ENCODE measurements at places on chromosomes 12 and 14.

- DNase-seq = no peak
Measured at GRCh38 chr14:29148221-29148620, 381.6 kb downstream of the FOXG1 start.

DNA sequence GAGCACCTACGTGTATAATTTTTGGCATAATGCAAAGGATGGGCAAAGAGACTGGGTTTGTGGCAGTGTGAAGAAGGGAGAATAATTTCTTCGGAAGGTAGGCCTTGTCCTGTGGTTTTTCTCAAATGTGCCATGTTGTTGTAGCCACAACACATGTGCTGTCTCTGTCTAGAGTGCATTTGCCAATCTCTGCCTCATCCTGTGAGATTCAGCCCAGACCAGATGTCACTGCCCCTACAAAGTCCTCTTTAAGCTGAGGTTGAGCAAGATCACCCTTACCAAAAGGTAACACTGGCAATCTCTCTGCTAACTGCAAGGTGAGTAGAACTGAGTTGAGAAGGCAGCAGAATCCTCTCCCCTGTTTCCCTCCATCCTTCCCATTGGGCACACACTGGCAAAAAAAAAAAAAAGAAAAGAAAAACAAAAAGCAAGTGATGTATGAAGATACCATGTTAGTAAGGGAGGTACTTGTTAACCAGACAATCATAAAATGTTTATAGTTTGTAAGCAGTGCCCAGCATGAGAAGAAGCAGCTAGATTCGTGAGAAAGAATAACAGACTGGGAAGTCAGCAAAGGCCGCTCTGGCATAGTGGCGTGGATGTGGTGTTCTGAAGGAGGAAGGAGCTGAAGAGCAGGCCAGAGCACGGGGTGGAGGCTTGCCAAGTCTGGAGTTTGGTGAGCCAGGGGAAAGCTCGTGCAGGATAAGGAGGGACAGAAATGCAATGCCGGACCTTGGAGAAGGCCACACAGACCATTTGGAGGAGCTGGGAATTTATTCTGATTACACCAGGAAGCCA is 18.9 kb downstream of the DYRK2 start:
- no peak for DNase-seq

DNA sequence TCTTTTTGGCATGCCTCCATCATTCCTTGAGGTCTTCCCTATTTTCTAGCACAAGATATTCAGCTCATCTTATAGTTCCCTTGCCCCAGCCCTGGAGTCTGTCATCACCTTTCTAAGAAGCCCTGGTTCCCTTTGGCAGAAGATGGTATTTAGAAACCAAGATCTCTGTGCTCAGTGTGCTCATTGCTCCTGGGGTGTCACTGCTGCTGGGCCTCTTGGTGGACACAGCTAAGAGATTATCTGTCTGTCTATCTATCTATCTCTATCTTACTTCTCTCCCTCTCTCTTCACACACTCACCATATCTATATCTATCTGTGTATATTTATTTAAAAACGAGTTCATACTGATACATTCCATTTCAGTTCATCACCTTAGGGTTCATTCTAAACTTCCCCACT is 67.2 kb downstream of the DAO start:
- no peak for DNase-seq

GRCh38 chr12:128571906-128572810 is 251.6 kb downstream of the SLC15A4 start:
- no peak for DNase-seq

- DNase-seq = no peak
Measured at GRCh38 chr14:97218691-97219430, 421.7 kb downstream of the VRK1 start.

DNA sequence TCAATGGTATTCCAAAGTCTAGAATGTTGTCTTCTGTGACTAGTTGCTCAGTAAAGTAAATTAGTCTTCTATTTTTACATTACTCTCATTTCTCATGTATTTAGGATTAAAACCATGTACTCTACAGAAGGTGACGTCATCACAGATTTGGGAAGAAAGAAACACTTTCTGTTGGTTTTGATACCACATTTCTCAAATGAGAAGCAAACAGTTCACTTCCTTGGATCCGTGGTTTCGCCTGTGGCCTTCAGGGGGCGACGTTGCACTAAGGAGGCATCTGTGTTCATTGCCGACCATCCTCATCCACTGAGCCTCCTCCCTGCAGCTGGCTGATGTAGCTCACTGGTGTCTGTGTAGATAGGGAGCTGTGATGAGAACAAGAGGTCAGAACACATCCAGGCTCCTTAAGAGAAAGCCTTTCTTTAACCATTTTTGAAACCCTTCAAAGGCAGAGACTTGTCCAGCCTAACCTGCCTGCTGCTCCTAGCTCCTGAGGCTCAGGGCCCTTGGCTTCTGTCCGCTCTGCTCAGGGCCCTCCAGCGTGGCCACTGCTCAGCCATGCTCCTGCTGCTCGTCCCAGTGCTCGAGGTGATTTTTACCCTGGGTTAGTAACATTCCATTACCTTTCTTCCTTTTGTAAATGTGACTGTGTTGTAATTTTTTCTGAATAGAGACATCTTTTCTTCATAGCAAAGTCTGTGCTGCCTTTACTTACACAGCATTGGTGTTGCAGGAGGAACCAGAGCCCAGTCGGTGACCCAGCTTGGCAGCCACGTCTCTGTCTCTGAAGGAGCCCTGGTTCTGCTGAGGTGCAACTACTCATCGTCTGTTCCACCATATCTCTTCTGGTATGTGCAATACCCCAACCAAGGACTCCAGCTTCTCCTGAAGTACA is 220.6 kb upstream of the OR4E1 start:
- DNase-seq = no peak

DNA sequence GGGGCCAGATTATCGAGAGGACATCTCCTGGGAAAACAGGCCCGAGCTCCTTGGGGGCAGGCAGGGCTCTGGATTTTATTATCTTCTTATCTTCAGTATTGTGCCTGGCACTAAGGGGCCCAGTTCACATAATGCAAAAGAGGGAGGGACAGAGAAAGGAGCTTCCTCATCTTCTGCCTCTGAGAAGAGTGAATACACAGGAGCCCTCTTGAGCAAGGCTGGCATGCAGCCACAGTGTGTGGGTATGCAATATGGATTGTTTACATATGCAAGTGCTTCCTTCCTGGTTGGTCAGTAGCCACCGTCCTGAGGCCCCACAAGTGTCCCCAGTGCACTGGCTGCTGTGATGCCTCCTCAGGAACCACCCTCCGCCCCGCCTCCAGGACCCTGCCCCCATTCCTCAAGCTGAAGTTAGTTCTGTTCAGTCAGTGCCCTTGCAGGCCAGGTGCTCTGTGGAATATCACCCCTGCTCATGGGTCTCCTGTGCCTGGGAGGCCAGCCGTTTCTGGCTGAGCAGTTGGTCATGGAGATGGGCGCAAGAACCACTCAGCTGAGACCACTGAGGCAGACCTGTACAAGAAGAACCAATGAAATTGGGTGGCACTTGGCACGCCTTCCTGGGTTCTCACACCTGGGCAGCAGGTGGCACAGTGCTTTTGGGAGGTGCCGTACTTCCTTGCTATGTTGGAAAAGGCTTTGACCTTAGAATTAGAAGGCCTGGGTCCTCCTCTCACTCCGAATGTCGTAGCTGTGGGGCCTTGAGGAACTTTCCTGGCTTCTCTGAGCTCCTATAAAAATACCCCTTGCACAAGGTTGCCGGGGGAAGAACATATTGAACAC is 35.1 kb upstream of the ACTN1 start:
- DNase-seq = peak; percentile 13

- no peak for DNase-seq
Measured at GRCh38 chr12:21828136-21828775, 53.8 kb upstream of the KCNJ8 start.

- peak; percentile 18 for DNase-seq
Measured at GRCh38 chr12:50537538-50537919, 32.7 kb downstream of the DIP2B start.

DNA sequence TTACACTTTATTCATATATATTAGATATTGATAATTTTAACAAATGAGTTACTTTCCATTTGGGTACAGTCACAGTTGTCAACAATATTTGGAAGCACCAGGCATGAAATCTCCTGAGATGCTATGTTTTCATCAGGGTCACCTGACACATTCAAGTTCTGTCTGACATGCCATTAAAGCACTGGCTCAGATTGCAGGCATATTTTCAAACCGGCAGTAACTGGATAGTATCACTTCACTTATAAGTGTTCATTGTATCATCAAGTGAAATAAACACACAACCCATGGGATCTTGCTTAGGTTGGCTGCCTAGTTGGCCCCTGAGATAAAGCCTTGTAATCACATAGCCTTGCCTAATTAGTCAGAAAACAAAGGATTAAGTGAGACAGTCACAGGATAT is 4.8 kb downstream of the IFNG start:
- no peak for DNase-seq

DNA sequence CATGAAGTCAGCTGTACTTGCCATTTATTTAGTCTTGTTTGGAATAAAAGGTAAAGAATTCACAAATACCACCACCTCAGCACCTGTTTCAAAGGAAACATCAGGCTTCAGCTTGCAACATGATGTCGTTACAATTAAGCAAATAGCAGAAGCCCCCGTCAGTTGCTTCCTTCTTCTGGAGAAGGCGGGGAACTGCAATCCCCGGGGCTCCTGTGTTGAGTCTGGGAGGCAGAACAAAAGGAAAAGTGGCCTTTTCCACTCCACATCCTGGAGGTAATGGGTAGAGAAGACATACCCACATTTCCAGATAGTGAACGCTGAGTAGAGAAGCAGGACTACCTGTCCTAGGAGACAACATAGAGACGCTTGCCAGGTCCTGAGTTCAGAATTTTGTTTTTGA is 92.8 kb downstream of the DNAH10 start:
- no peak for DNase-seq

DNA sequence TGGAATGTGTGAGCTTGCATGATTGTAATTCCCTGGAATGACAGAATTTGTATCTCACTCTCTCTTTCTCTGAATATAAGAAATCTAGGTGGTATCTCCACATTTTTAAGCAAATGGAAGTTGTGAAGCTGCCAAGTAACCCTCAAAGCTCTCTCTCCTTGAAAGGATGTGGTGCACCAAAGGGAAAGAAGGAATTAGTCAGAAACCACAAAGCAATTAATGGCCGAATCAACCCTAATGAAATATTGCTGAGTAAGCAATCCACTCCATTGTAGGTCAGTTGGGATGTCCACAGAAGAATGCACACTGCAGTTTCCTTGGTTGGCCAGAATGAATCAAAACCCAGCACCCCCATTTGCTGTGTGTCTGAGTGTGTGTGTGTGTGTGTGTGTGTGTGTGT is 153.5 kb downstream of the KCNA5 start:
- DNase-seq = no peak

- DNase-seq = peak; percentile 88
Measured at GRCh38 chr14:81164167-81164774, 56.5 kb downstream of the GTF2A1 start.

DNA sequence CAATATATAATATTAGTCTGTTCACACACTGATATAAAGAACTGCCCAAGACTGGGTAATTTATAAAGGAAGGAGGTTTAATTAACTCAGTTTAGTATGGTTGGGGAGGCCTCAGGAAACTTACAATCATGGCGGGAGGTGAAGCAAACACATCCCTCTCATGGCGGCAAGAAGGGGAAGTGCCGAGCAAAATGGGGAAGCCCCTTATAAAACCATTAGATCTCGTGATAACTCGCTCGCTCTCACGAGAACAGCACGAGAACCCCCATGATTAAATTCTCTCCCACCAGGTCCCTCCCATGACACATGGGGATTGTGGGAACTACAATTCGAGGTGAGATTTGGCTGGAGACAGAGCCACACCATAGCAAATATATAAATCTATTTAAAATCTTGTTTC is 269.8 kb downstream of the ATP23 start:
- DNase-seq = no peak

GRCh38 chr12:114774197-114774596 is 90.2 kb upstream of the TBX3 start:
- DNase-seq = no peak

GRCh38 chr12:38151991-38152700 is 164.4 kb upstream of the ALG10B start:
- DNase-seq = no peak

GRCh38 chr12:63396135-63396534 is 245.1 kb upstream of the AVPR1A start:
- DNase-seq = no peak

DNA sequence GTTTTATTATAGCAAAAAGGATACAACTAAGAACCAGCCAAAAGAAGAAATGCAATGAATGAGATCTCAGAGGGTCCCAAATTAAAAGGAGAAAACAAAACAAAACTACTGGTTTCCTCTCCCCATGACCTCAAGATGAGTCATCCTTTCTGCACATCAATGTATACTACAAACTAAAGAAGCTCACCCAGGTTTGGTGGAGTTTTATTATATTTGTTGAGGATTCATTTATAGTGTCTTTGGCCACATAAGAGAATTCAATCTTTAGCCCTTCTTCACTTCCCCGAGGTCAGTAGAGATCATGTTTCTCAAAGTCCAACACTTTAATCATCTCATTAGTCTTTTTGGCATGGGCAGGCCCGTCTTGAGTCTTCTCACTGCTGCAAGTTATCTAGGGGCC is 210.6 kb downstream of the SLC6A15 start:
- no peak for DNase-seq

GRCh38 chr12:8827551-8828256 is 5.3 kb downstream of the A2ML1 start:
- DNase-seq = no peak

GRCh38 chr12:126776026-126776655 is 1490.8 kb upstream of the TMEM132C start:
- peak; percentile 50 for DNase-seq

- no peak for DNase-seq
Measured at GRCh38 chr14:31051511-31051910, 25.3 kb upstream of the STRN3 start.

DNA sequence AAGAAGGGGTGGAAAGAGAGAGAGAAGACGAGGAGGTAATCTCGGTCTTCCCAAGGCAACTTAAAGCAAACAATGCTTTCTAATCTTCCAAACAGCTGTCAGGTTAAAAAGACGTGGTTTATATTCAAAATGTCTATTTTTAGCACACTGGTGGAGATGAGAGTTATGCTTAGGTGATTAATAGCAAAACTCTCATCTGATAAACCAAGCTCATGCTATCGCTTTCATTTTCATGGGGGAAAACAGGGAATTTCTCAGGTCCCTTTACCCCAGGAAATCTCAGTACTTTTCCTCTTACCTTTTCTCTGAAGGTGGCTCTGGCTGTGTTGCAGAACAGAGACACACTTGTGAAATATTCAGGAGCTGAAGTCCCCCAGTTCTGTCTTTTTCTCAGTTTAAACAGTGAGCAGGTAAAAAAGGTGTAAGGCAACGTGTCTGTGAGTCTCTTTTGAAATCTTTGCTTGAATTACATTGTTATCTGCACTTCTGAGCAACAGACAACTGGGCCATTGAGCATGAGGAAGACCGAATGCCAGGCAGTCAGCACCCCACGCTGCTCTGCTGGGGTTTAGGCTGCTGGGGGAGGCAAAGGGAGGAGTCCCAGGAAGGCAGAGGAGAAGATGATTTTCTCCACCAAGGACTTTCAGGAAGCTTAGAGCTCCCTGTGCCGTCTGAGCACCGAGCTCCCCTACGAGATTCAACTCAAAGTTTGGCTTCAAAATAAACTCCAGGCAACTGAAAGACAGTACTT is 759.3 kb downstream of the BCL11B start:
- DNase-seq = no peak

- DNase-seq = no peak
Measured at GRCh38 chr12:117134059-117134458, 34.8 kb upstream of the TESC start.
